ENCODE measurements at places on chromosomes 7 and 10. TPM values are rescaled to one million over a fixed set of nuclear protein-coding genes. Genes with fewer than 3 reads are reported as not detected.
A peak's percentile ranks its signal among the peaks of the same experiment; 100 is the strongest.

TMEM178B gene
- total RNA-seq = not detected

GRCh38 chr7:144584726-144585125 is 181.2 kb upstream of the NOBOX start:
- DNase-seq = no peak

DNA sequence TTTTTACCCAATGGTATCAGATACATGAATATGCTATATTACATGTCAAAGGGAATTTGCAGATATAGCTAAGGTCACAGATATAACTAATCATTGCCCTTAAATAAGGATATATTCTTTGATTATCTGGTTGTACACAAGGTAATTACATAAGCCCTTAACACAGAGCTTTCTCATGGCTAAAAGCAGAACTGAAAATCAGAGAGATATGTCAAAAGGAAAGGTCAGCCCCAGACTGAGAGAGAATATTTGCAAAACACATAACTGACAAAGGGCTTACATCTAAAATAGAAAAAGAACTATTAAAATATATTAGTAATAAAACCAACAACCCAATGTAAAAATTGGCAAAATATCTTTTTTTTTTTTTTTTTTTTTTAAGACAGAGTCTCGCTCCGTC is 1029.5 kb upstream of the LRRN3 start:
- no peak for DNase-seq

DNA sequence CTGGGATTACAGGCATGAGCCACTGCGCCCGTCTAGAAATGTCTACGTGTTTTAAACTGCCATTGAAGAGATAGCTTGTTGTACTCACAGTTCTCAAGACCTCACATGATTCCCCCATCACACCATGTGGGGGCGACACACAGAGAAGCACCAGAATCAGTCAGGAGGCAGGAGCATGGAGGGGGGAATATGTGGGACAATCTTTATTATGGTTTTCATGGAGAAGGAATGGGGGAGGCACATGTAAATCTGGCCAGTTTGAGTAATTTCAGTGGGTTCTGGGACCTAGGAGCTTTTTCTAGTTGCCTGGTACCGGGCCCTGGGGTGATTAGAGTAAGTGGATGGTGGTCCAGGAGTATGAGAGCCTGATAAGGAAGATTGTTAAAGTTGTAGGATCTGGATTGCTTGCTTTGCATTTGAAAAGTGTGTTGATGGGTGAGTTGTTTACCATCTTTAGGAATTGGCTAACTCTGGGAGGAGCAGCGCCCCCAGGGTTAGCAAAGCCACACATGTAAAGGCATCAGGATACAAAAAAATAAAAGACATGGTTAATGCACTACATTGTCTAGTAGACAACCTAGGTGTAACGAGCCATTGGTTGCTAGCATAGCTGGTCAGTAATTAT is 85.4 kb upstream of the SLC13A1 start:
- DNase-seq = no peak

DNA sequence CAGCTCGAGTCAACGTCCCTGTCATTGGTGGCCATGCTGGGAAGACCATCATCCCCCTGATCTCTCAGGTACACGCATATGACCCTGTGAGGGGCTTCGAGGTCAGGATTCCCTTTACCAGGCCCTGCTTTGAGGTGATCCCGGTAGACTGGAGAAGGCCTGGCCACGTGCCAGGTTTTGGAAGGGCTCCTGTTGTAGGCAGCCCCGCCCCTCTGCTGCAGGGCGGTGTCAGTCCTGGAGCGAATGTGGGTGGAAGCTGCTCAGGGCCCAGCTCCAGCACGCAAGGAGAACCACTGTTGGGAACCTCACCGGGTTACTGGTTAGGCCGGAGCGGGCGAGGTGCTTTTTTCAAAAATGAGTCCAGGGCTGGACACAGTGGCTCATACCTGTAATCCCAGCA is 15.6 kb downstream of the MDH2 start:
- no peak for DNase-seq

DNA sequence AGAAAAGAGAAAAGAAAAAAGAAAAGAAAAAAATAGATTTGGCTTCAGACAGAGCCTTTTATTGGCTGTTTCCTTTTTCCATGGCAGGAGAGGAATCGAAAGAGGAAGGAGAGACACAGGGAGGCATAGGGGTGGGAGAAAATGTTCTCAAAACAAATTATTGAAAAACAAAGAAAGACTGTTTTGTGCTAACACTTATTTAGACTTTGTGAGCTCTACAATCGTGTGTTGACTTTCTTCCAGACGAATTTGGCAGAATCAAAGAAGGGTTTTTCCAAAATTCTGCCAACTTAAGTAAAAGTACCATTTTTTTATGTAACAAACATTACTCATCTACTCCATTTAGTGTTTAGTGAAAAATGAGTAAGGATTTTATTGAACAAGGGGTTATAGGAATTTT is 982.2 kb downstream of the REEP3 start:
- no peak for DNase-seq

TAF6 gene
- total RNA-seq = 42.7 TPM

CUBN gene
- 3.4 TPM for total RNA-seq

ZNF804B gene
- not detected for total RNA-seq

- DNase-seq = peak; percentile 41
Observed at GRCh38 chr10:96618653-96619052, 31.8 kb upstream of the TM9SF3 start.

- DNase-seq = peak; percentile 27
Observed at GRCh38 chr10:100184840-100185239, 989 bp downstream of the ERLIN1 start.

PTTG1IP2 gene
- total RNA-seq = not detected

DNA sequence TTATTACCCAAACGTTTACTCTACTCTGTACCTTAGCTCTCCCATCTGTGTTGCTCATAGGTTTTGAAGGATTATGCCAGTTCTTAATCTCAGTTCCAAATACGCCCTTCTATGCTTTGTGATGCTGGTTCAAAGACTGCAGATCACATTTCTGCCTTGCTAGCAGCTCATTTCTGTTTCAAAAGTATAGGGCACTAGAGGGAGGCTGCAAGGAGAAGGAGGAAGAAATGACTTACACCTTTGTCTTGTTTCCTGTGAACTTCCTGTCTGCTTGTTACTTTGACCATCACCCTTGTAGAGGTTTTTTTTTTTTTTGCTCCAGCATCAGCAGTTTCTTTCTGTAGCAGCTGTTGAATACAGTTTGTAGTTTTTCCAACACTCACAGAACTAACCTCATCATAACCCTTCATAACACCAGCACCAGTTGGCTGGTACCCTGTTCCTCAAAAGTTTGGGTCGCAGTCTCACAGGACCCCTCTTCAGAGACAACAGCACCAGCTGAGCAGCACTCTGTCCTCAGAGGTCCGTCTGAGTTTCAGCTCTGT is 16.5 kb downstream of the SLK start:
- peak; percentile 10 for DNase-seq

- DNase-seq = peak; percentile 3
Observed at GRCh38 chr7:80581486-80582260, 56.8 kb upstream of the CD36 start.

GRCh38 chr10:90171014-90171722 is 469.8 kb downstream of the KIF20B start:
- DNase-seq = no peak

CALML5 gene
- not detected for total RNA-seq

DNA sequence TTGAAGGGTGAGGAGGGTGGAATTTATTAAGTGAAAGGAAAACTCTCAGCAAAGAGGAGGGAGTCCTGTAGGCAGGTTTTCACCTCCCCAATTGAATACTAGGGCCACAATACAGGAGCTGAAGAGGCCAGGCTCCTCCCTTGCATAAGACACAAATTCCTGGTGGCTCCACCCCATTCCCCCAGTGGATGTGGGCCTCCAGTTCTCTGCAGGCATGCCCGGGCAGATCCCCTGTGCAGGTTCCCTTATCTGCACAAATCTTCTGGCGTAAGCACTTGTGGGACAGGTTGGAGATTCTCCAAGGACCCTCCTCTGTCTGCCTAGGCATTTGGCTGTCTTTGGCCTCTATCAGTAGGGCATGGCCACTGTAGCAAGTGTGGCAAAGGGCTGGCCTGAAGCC is 847.1 kb upstream of the MBL2 start:
- DNase-seq = peak; percentile 2

GJD4 gene
- not detected for total RNA-seq

Measured in fibroblast of the aortic adventitia (primary cell).